ENCODE measurements at places on chromosomes 1 and 21.

DNA sequence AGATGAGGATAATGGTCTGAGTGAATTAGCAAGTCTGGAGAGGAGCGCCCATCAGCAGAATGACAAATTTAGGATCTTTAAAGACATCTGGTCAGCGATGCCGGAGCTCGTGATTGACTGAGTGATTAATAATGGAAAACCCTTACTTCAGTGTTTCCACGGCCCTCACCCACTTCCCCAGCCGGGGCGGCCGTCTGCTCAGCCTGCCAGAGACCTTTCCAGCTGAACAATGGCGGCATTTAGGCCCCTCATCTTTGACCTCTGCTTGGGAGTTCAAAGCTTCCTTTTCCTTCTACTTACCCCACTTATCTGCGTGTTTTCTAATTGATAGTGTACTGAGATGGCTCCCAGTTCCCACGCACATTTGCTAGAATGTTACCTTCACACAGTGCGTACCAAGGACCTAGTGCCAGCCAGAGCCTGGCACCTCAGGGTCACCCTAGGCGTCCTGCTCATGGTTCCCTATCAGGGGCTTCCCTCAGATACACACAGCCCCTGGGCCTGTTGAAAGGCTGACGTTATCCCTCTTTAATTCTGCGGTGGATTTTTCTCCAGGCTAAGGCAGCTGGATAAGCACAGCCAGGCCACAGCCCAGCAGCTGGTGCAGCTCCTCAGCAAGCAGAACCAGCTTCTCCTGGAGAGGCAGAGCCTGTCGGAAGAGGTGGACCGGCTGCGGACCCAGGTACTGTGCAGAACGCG, 232.8 kb downstream of the SDCCAG8 start:
- DNase-seq = no peak

DNA sequence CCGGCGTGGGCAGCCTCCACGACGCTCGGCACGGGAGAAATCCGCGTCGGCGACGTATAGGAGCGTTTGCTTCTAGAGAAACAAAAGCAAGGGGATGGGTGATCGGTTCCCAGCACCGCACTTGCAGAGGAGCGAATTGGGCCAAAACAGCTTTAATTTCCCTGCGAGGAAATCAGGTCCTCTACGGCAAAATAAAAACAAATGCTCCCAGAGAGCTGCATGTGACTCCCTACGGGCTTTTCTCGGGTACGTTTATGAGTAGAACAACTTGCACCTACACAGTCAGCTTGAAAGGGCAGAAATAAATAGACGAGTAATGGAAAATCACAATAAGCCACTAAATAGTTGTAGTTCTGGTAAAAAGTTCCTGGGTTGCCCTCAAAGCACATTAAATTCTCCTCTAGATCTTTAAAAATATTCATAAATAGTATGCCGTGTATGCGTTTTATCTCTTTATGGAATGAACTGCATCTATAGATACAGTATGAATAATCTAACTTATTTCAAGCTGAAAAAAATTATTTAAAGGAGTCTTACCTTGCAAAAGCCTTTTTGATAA, 1.2 kb downstream of the NHLH2 start:
- no peak for DNase-seq

DNA sequence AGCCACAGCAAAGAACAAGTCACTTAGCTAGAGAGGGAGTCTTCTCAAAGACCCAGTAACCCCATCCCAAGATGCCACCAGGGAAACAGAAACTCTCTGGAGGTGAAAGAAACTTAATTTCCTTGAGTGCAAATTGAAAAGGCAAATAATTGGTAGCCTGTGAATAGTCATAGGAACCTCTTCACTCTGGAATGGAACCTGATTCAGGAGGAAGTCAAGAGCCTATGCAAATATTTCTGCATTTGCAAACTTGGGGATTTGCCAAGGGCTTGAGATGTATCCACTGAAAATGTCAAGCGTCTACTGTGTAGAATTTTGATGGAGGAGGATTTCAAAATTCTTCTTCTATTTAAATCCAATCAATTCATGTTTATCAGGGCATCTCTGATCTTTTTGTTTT, 5.7 kb downstream of the HIVEP3 start:
- no peak for DNase-seq

DNA sequence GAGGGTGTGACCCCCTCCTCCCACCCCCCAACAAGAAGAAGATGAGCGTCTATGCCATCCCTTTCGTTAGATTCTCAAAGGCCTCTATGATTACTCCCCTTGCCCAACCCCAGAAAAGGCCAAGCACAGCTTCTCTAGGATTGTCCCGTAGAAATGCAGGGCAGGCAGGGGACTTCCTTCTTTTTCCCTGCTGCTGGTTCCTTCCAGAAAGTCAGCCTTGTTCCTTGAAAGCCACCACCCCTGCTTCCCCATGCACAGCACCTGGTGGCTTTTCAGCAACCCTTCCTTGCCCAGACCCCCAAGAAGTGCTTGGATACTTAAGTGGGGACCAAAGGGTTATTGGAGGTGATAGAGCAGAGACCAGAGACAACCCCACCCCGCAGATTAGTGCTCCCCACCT, 75.1 kb downstream of the ARHGEF10L start:
- no peak for DNase-seq
